CD8-positive, alpha-beta memory T cell (primary cell): ENCODE measurements at places on chromosomes 5 and 9.
A peak's percentile ranks its signal among the peaks of the same experiment; 100 is the strongest.

GRCh38 chr9:119451426-119451825 lies 82.2 kb upstream of the BRINP1 start:
- DNase-seq, result no peak

DNA sequence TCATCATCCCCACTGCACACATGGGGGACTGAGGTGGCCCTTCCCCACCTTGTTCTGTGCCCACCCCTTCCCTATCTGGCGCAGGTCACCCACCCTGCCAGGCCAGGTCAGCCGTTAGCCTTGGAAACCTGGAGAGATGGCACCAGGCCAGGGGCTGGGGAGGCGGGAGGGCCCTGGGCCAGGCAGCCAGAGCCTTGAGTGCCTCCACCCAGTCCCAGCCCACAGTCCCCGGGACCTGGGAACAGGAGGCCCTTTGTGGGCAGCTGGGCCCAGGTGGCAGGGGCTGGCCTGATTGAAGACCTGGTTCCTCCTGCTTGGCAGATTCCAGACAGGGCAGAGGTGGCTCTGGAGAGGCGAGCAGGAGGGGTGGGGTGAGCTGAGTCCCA lies 70.6 kb downstream of the LRSAM1 start:
- no peak for DNase-seq

DNA sequence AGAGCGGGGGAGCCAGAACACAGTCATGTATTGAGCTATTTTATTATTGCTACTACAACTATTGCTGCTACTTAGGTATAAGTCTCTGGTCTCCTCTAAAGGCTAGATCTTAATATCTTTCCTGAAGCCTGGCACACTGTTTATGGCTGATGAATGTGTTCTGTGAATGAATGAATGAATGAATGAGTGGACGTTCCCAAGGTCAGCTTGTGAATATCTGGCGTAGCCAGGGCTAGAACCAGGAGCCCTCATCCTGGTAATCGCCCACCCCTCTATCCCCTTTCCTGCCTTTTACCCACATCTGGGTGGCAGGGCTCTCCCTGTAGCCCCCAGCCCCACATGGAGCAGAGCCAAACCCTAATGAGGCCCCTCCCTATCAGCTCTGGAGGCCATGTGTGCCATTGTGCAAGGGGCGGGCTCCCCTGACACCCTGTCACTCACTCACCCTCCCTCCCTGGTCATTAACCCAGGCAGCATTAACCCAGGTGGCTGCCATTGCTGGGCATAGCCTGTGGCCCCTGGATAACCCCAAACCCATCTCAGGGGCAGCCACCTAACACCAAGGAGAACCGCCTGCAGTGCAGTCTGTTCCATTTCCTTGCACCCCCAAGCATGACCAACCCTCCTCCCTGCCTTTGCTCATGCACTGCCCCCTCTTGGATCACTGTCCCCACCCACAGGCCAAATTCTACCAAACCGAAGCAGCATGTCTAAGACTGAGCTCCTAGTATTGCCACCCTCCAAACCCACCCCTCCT lies 2.0 kb upstream of the AKNA start:
- peak; percentile 62 for DNase-seq

GRCh38 chr5:41831155-41831554 lies 39.1 kb downstream of the OXCT1 start:
- no peak for DNase-seq

GRCh38 chr5:109164001-109164400 lies 245.8 kb downstream of the PJA2 start:
- no peak for DNase-seq

GRCh38 chr5:77709340-77709739 lies 66.8 kb downstream of the TBCA start:
- no peak for DNase-seq

DNA sequence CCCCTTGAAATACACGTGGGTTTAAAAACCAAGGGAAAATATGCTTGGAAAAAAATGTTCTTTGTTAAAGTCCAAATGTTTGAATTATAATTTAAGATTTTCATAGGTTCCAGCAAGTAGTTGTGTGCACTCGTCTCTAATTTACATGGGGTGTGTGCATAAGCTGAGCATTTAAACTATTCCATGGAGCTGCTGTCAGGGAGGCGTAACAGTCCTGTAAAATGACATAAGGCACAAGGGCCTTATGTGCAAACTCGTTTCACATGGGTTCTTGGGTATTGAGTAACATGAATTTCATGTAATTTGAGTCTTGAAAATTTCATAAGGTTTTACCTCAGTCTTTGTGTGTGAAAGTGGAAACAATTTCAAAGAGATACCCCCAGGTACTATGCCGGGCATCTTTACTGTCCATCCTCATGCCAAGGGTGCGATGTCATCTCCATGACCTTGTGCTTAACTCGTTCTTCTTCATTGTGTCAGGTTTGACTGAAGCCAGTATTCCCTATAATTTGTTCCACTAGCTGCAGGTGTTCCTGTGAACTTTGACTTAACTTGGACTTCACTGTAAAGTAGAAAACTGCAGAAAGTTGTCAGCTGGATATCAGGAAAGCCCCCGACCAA lies 359.3 kb downstream of the SH3GL2 start:
- no peak for DNase-seq

DNA sequence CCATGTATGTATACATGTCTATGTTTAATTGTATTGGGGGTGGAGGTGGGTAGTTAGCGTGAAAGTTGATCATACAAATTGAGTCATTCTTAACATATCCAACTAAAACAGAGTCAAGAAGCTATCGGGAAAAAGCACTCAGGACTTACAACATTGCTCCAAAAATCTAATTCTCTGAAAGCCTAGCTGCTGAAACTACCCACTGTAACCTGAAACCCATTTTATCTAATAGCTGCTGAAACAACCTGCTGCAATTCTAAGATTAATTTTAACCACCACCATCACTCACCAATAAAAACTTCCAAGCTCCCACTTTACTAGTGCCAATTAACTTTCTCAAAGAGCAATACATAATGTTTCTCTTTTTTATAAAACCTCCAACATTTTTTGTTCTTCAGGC lies 32.2 kb downstream of the KCNV2 start:
- no peak for DNase-seq

DNA sequence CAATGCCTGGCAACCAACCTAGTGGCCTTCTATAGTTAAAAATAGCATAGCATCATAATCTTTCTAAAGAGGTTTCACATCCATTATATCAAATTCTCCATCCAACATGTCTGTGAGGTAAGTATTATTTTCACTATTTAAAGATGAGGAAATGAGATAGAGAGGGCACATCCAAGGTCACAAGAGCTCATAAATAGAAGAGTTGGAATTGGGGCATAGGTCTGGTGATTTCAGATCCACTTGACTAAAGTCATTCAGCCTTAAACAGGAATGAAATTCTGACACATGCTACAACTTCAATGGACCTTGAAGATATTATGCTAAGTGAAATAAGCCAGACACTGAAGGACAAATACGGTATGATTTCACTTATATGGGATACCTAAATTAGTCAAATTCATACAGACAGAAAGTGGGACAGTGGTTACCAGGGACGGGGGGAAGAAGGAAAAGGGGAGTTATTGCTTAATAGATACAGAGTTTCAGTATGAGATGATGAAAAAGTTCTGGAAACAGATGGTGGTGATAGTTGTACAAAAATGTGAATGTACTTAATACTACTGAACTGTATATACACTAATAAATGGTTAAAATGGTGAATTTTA lies 259.6 kb upstream of the NR4A3 start:
- DNase-seq, result no peak

- DNase-seq, result no peak
These were observed 41.5 kb upstream of the STXBP1 start for GRCh38 chr9:127570533-127571111.

DNA sequence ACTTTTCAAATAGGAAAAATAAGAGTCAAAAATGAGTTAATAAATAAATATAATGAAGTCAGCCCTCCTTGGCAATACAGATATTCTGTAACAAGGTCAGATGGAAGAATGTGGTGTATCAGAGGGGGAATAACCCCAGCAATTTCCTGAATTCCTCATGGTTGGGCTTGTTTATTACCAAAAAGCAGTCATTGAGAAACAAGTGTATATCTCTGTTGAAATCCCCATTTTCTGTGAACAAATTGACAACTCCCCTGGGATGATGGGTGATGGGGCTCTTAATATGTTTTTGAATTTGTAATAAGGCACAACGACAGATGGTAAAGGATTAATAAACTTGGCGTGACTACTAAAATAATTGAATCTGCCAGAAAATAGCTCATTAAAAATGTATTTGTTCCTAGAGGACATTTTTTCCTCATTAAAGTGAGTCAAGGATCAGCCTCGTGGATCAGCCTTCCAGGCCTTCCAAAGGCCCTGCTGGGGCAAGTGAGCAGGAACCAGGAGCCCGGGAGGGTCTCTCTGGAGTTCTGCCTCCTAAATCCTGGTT lies 34.2 kb downstream of the THBS4 start:
- DNase-seq, result no peak

DNA sequence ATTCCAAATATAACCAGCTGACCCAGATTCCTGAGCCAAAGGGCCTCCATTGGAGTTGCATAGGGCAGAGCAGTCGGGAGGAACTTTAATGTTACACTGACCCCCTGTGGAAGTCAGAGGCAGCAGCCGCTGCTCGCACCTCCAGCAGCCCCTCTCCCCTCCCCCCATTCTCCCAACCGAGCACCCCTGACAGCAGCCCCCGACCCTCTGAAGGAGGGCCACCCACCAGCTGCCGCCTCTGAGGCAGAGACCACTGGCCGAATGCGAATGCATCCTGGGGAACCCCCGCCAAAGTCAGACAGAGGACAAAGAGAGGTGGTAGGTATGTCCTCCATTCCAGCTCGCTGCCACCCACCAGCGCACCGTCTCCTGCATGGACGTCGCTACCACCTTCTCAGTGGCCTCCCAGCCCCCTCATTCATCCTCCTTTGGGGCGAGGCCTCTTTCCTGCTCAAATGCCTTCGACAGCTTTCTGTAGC lies 231.0 kb downstream of the CDK5RAP2 start:
- DNase-seq, result no peak

- no peak for DNase-seq
These were observed 1525.5 kb upstream of the NUDT12 start for GRCh38 chr5:105088102-105088501.

- no peak for DNase-seq
These were observed 100.5 kb upstream of the PRRC1 start for GRCh38 chr5:127416906-127417305.

- DNase-seq, result no peak
These were observed 58.6 kb upstream of the RICTOR start for GRCh38 chr5:39132792-39133191.

- no peak for DNase-seq
These were observed 94.1 kb downstream of the NFIB start for GRCh38 chr9:14219850-14220249.

GRCh38 chr5:104372796-104373195 lies 810.2 kb upstream of the NUDT12 start:
- DNase-seq, result no peak

- no peak for DNase-seq
These were observed 172.6 kb upstream of the PPP2R2B start for GRCh38 chr5:147051193-147051592.

GRCh38 chr9:129442803-129443511 lies 177.9 kb downstream of the C9orf50 start:
- DNase-seq, result no peak

GRCh38 chr9:91942201-91942600 lies 7.8 kb downstream of the ROR2 start:
- no peak for DNase-seq

DNA sequence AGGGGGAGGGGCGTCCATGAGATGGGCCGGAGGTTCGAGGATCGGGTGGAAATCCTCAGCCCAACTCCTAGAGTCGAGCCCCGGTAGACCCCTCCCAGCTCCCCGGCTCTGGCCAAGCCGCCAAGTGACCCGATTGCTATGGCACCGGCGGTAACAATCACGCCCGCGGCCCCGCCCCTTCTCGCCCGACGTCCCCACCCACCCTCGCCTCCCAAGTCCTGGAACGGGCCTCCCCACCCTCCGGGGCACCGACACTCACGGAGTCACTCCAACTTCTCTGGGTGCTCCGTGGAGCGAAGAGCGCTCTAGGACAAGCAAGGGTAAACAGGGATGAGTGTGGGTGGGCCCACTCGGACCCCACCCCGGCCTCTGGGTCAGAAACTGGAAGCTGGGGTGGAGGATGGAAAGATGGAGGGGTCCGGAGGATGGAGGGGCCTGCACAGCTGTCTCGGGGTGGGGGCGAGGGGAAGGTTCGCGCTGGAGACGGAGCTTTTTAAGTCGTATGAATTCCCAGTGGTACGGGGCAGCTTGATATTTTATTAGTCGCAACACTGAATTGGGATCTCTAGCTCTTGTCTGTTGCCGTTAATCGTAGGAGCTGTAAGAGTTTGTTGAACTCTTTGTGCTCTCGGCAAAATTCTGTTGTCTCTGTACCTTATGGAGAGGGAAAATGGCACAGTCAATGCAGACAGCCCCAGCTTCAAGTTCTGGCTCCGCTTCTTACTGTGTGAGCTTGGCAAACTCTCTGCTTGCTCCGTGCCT lies at the start of gene SPACA9:
Gene SPACA9, plus strand, starts transcription at position 204 of the 762 bp plus-strand sequence. CDS start 5,050 bp downstream, outside the sequence.
- DNase-seq, result no peak

GRCh38 chr9:23635276-23635675 lies 190.8 kb downstream of the ELAVL2 start:
- DNase-seq, result no peak

DNA sequence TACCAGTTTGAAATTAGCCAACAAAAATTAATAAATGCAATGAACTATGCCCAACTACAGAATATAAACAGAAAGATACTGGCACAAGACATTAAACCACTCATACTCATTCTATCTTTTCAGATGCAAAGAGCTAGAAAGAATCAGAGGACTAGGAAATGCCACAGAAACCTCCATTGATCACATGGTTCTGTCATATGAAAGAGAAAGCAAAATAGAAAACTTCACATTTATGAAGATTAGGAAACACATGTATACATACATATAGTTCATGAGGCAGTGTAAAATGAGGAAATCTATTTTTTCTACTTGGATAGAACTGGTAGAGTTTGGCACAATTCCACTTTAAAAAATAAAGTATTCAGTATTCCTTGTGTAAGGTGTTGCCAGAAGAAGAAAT lies 275.1 kb upstream of the PTGER4 start:
- peak; percentile 45 for DNase-seq

DNA sequence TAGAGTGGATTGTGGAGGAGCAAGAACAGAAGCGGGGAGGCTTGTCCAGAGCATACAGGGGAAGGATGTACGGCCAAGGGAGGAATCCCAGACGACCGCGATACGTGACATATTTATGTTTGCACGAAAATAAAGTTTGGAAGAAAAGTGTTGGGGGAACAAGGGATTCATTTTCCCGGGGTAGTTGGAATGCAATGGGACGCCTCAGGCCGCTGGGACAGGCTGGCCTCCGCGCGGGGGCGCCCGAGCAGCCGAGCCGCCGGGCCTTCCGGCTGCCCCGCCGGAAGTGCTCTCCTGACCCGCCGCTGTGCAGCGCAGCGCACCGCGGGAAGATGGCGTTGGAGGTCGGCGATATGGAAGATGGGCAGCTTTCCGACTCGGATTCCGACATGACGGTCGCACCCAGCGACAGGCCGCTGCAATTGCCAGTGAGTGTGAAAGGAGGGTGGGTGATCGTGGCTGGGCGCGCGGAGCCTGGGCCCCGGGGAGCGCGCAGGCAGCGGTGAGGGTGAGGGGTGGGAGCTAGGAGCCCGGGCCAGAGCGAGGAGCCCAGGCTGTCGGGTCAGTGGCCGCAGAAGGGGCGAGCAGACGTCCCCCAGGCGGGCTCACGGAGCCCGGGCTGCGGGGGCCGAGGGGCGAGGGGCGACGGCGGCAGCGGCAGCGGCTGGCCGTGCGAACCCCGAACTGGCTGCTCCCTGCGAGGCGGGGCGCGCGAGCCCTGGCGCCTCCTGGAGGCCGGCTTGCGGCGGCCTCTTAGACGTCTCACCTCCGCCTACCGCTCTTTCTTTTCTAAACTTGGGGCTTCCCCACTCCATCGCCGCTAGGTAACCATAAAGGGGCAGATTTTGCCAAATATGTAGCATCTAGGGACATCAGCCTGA lies at the start of gene PHAX:
Gene PHAX, plus strand, starts transcription at position 317 of the 881 bp plus-strand sequence. Its CDS starts 16 bp downstream, at position 333.
- DNase-seq, result peak; percentile 74

- DNase-seq, result no peak
These were observed 204.8 kb upstream of the HAPLN1 start for GRCh38 chr5:83925321-83925954.
